HTR-8/SVneo (cell line): ENCODE measurements at places on chromosomes 3 and 15.

DNA sequence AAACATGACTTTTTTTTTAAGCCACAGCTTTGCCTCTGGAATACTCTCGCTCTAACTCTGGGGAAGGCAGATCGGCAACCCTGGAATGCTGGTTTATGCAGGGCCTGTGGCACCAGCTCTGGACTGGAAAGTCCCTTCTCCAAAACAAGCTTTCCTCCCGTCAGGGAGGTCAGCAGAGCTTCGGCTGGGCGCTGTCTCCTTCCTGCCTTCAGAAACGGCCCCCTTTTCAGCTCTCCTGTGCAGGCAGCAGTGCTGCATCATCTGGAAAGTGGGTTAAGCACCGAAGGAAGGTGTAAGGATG, 42.7 kb upstream of the SKOR1 start:
- DNase-seq: no peak

GRCh38 chr3:183185696-183186095, 23.2 kb upstream of the LAMP3 start:
- DNase-seq: peak; percentile 45

GRCh38 chr15:62503451-62503850, 338.4 kb upstream of the C2CD4B start:
- DNase-seq: no peak

DNA sequence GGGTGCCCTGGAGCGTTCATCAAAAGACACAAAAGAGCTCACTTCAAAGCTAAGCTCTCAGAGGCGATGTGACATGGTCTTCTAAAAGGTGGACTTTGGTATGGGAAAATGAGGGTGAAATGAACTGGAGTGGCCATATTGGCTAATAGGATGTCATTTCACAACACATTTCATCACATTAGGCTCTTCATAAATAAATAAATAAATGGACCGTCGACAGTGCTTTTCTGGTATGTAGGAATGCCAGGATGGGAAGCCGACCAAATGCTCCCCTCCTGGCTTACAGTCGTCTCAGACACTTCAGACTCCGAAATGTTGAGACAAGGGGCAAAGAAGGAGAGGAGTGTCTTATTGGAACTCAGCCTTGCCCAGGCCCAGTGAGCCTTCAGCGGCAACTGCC, 383.0 kb downstream of the NTRK3 start:
- no peak for DNase-seq

GRCh38 chr15:49242820-49243219, 72.8 kb downstream of the GALK2 start:
- peak; percentile 31 for DNase-seq

GRCh38 chr3:39423436-39423970, 17.0 kb downstream of the RPSA start:
- no peak for DNase-seq

DNA sequence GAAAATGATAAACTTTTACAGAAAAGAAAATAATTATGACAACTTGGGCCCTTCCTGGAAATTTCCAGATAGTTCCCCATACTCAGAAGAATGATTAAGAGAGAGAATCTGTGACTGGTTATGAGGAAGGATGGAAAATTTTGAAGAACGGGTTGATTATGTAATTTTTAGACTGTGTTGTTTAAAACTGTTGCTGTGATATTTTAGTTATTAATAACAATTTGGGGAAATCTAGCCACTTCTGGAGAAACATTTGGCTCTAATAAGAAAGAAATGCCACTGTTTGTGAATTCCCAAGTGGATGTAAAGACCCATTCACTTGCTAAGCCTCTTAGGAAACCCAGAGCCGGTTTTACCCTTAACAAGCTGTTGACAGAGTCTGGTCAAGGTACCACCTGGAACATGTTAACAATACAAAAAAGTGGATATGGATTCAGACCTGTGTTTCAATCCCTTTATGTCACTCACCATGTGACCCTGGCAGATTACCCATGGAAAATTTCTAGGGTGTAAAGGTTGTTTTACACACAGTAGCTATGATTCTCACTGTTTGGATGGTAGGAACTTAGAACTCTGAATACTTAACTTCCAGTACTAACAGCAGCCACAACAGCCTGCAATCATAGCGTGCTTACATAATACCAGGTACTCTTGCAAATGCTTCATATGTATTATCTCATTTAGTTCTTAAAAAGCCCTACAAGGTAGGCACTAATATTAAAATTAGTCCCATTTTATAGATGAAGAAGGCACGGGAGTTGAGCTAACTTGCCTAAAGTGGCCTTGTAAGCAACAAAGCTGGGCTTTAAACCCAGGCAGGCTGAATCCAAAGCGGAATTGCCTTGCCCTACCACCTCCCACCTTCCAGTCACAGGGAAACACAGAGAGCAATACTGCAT, 32.0 kb downstream of the ZBTB38 start:
- no peak for DNase-seq

GRCh38 chr3:19489936-19490335, 341.6 kb downstream of the KCNH8 start:
- no peak for DNase-seq
